AG04449 (cell line): ENCODE measurements at places on chromosomes 7 and 10.

DNA sequence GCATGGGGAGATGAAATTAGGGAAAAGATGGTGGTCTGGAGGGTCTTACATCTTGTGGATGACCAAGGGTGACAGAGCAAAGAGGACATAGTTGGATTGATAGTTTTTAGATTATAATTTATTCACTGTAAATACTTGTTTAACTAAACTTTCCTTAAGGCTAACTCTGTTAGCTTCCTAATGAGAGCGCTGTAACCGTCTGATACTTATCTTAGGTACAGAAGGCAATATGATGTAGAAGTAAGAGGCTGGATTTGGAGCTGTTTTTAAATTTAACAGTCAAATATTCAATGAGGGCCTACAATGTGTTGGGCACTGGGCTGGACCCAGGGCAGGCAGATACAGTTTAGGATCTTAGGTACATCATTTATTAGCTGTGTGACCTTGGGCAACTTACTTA is 36.0 kb downstream of the PRKAR2B start:
- no peak for DNase-seq

- DNase-seq: no peak
Observed at GRCh38 chr10:25933653-25934608, at the start of gene MYO3A. TSS of gene MYO3A (plus strand) at chr10:25934229. CDS start at chr10:25952111, 17,882 bp downstream.

- DNase-seq: no peak
Observed at GRCh38 chr10:43854007-43854406, 205.3 kb upstream of the ZNF32 start.

- DNase-seq: no peak
Observed at GRCh38 chr10:71796749-71797405, 23.6 kb upstream of the VSIR start.

- DNase-seq: no peak
Observed at GRCh38 chr7:47066976-47067614, 514.8 kb downstream of the TNS3 start.
